ENCODE measurements at places on chromosomes 3 and 15. TPM values are rescaled to one million over a fixed set of nuclear protein-coding genes. Genes with fewer than 3 reads are reported as not detected.

SUSD5 gene
- total RNA-seq: 3.5 TPM

FHIT gene
- total RNA-seq: 7.4 TPM

TEX55 gene
- not detected for total RNA-seq

CEP152 gene
- 6.2 TPM for total RNA-seq

SKIL gene
- total RNA-seq: 59.5 TPM

TIMP4 gene
- total RNA-seq: 1.1 TPM

MORC1 gene
- total RNA-seq: not detected

CHST14 gene
- total RNA-seq: 17.2 TPM

SH3GL3 gene
- total RNA-seq: 7.1 TPM

DHFR2 gene
- total RNA-seq: 7.2 TPM

EPHA3 gene
- total RNA-seq: 65.6 TPM

ACTC1 gene
- total RNA-seq: 1,740 TPM

All from tongue (tissue), 3 donors.